ENCODE measurements at places on chromosomes 7 and 10. TPM values are rescaled to one million over a fixed set of nuclear protein-coding genes. Genes with fewer than 3 reads are reported as not detected.
A peak's percentile ranks its signal among the peaks of the same experiment; 100 is the strongest.

The AMPH gene
- 11.8 TPM for total RNA-seq

GRCh38 chr7:119167431-119167830, 942.9 kb downstream of the ANKRD7 start:
- no peak for DNase-seq

The PLAU gene
- 5.9 TPM for total RNA-seq

DNA sequence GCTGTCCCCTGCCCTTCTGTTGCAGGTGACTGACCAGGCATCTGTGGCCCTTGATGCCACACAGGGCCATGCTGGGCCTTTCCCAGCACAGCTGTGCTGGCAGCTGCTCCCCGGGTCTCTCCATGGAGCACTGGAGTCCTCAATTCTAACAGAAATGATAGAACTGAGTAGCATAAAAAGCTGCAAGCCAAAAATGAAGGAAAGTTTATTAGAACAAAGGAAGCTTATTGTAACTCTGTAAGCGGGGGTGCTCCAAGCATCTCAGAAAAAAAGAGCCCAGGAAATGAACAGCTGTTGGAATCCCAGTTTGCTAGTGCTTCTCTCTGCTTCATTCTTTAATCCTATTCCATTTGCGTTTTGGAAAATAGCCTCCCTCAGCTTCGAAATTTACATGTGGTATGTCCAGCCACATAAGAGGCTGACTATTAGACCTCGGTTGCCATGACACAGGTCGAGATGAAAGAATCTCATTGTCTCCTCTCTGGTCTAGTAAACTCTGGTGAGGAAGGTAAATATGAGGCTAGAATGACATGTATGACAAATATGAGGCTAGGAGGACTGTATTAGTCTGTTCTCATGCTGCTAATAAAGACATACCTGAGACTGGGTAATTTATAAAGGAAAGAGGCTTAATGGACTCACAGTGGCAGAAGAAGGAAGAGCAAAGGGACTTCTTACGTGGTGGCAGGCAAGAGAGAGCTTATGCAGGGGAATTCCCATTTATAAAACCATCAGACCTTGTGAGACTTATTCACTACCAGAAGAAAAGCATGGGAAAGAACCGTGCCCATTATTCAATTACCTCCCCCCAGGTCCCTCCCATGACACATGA, 23.7 kb downstream of the EPDR1 start:
- no peak for DNase-seq

DNA sequence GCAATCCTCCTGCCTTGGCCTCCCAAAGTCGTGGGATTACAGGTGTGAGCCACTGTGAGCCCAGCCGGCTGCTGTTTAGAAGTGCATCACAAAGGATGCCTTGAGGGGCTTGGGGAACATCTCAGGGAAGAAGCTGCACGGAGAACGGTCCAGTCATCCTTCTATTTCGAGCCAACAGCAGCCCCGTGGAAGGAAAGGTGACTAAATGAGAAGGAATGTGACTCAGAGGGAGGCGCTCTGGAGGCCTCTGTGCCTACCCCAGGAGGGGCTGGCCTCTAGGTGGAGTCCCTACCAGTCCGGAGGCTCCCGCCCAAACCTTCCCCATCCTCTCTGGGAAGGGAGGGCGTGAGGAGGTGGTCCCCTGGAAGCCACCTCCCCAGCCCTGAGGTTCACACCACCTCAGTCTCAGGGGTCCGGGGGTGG, 76.2 kb downstream of the CTBP2 start:
- peak; percentile 68 for DNase-seq

The NDUFA5 gene
- 97.6 TPM for total RNA-seq

The GSTO2 gene
- 5.6 TPM for total RNA-seq

GRCh38 chr10:56181607-56182006, 179.5 kb downstream of the ZWINT start:
- DNase-seq: no peak

The PCDH15 gene
- total RNA-seq: not detected

The FGFBP3 gene
- 1.2 TPM for total RNA-seq

DNA sequence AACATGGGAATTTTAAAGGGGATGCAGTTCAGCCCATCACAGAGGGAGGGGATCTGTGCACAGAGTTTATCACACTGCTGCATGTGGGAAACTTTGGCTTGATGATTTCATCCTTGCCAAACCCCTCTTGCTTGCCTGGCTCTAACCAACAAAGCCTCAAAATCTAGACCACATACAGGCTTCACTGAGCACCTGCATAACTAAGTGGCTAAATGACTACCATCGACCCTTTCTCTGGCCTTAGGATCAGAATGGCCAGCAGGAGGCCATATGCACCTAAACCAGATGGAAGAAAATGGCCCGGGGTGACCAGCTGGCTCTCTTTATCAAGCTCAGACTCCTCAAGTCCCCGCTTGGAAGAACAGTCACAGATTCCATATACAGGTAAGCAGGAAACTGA, 15.6 kb upstream of the ZNF25 start:
- no peak for DNase-seq

The EBF3 gene
- 2.1 TPM for total RNA-seq

GRCh38 chr10:117165538-117166417, 27.7 kb upstream of the VAX1 start:
- DNase-seq: no peak

The SKIDA1 gene
- not detected for total RNA-seq

- DNase-seq: no peak
These were observed 70.4 kb upstream of the GPR158 start for GRCh38 chr10:25104441-25104840.

- no peak for DNase-seq
These were observed 83.0 kb downstream of the NEBL start for GRCh38 chr10:20814116-20814515.

The NPFFR1 gene
- 2.1 TPM for total RNA-seq

DNA sequence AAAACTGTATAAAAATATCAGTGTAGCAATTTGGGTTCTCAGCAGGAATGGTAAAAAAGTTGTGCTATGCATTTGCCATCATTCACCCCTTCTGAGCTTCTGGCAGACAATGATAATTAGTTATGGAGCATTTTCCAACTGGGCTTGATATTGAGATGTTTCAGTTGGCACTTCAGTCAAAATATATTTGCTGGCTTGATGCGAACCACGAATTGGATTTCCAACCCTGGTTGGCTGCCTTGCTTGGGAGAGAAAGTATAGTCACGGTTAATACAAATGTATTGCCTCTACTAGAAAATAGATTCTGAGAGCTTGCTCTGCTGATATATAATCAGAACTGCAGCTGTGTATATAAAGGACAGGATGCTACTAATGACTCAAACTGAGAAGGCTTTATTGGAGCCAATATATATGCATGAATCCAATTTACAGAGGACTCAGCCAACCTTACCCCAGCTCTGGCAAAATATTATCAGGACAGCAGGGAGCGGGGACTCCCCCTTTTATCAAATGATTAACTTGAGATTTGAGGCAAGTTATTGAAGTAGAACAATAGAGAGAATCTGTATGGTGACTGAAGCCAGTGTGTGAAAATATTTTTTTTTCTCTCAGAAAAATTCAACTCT, 219.8 kb upstream of the SMIM30 start:
- no peak for DNase-seq

GRCh38 chr10:76244061-76244686, 812.8 kb downstream of the LRMDA start:
- DNase-seq: no peak

- DNase-seq: no peak
These were observed 257.4 kb downstream of the KCNMA1 start for GRCh38 chr10:77380191-77380590.

GRCh38 chr7:29765490-29765889, 40.8 kb upstream of the WIPF3 start:
- no peak for DNase-seq

DNA sequence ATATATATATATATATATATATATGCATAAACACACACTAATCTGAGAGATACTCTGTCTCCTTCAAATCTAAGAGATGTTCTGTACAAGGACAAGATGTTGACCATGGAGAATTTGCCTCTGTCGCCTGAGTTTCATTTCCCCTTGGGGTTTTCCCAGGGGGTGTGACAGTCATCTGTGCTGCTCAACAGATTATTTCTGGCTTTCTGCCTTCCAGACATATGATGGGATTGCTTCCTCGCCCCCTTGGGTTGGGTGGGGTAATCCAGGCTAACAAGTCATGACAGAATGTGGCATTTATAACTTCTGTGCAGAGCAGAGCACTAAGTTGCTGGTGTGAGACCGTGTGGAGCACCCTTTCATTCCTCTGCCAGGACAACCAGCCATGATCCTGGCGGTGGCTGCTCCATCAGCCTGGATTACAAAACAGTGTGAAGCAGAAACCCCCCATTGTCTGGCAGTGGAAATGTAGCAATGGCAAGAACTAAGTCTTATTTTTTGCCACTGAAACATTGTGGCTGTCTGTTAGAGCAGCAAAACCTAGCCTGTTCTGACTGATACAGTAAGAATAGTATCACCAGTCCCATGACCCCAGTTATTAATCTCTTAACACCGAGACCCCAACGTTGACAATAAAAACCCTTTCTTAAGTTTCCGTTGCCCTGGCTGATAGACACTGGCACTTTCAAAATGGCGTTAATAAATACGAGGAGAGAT, 13.7 kb upstream of the USP6NL start:
- DNase-seq: no peak

GRCh38 chr10:12566161-12567115, 217.1 kb downstream of the CAMK1D start:
- no peak for DNase-seq

- no peak for DNase-seq
These were observed 2.9 kb downstream of the MTPAP start for GRCh38 chr10:30346131-30346530.

The MLXIPL gene
- 1.9 TPM for total RNA-seq

The RARRES2 gene
- total RNA-seq: 257 TPM

GRCh38 chr10:69855346-69856111, 53.8 kb downstream of the COL13A1 start:
- no peak for DNase-seq

DNA sequence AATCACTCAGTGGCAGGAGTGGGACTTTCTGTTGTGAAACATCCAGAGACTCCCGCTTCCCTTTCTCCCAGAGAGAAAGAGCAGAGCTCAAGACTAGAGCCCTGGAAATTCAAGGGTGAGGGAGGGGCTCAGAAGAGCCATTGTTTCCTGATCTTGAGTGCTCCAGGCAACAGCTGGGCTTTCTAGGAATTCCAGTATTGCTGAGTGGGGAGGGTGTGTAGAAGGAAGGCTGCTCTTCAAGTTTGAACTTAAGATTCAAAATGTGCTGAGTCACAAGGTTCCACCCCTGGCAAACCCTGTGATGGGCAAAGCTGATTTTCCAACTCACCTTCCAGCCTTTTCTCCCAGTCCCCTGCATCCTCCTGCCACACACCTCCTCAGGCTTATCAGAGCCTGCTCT, 42.3 kb upstream of the MSRB2 start:
- DNase-seq: no peak

The INSYN2A gene
- total RNA-seq: not detected

The ZNF735 gene
- total RNA-seq: not detected

GRCh38 chr7:22445140-22445743, 54.7 kb downstream of the STEAP1B start:
- peak; percentile 76 for DNase-seq

The PCLO gene
- 2.6 TPM for total RNA-seq

GRCh38 chr7:127995881-127996215, 35.4 kb downstream of the LRRC4 start:
- no peak for DNase-seq

GRCh38 chr7:46257761-46258448, 336.8 kb upstream of the IGFBP3 start:
- no peak for DNase-seq

The TRPV5 gene
- 0.34 TPM for total RNA-seq

The INMT gene
- 11.8 TPM for total RNA-seq

DNA sequence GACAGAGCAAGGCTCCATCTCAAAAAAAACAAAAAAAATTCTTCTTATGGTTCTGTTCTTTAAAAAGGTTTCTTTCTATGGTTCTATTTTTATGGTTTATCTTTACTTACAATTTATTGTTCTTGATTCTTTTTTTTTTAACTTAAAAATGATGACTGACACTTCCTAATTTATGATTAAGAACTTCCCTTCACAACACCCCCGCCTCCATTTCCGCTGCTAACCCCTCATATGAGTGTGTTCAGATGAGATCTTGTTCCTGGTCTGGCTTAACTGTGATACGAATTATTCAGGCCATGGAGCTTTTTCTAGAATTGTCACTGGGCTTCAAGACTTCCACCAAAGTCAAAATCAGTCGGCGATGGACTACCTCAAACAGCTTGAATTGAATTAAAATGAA, 33.9 kb downstream of the PTER start:
- DNase-seq: no peak

The CTAGE4 gene
- total RNA-seq: 7.2 TPM
